Urinary bladder (tissue), 4 donors: ENCODE measurements at places on chromosomes 4 and X. TPM values are rescaled to one million over a fixed set of nuclear protein-coding genes. Genes with fewer than 3 reads are reported as not detected.

Gene CTAG2
- not detected for total RNA-seq

Gene AMTN
- not detected for total RNA-seq

Gene GRID2
- total RNA-seq: 26.1 TPM

DNA sequence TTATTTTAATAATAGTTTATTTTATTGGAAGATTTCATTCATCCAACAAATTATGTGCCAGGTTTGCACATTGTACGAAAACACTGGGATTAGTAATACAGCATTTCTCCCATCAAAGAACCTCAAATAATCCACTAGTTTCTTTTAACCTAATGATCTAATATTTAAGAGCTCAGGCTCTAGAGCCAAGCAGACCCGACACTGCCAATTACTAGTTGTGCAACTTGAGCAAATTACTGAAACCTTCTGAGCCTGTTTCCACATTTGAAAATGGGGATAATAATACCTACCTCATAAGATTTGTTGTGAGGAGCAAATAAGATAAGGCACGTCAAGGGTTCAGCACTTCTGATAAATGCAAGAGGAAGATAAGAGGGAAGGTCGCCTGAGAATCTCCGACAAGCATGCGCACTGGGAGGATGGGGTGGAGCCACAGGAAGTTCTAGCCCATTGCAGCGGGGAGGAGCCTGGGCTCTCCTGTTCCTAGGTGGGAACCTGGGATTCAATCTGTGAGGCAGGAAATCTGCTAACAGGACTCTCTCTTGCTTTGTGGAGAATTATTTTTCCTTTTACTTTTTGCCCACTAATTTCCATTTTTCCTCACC, 141.5 kb upstream of the SMAD1 start:
- DNase-seq: no peak

DNA sequence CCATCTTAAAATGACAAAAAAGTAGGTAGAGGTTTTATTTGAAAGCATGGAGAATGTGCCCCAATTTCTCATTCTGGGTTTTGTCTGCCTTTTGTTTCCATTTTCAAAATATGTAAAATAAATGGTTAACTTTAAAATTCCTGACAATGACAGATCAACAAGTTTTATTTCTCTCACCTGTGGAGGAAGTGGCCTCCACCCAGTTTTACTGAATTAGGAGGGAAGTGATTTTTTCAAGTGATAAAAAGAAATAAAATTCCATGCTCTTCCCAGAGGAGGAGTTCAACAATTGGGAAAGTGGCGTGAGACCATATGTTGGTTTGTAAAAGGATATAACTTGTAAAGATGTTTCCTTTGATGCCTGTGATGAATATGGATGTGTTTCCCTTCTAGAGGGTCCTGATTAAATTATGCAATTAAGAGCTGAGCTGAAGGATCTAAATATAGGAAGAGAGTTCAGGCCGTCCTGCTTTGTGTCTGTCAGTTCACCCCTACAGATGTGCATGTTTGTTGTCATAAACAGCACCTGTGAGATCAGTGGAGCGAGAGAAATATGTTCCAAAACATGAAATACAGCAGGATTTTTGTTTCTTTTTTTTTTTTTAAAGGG, 19.5 kb downstream of the SMAD1 start:
- DNase-seq: no peak

DNA sequence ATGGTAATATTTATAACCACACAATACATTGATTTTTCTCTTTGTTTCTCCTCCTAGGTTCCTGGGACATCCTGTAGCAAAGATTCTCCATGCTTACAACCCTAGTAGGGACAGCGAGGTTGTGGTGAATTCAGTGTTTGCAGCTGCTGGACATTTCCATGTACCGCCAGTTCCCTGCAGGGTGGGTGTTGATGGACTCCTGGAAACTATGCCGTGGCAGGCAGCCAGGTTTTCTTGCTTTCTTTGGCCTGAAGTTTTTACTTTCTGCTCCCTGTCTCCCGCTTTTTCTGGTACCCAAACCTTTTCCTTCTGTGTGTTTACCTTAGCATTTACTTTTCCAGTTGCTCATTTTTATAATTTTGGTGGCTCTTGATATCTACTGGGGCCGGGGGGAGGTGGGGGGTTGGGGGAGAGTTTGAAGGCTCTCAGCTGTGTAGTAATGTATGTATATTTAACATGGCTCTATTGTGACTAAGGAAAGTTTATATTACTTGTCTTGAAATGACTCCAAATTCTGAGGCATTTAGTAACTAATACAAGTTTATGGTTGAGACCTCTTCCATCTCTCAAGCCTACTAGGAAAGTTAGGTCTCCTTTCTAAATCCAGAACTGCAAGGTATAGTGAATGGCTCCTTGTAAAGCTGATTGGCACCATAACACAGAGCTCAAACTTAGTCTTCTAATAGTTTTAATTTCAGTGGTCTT, 89.7 kb downstream of the TMEM131L start:
- DNase-seq: peak; percentile 77

GRCh38 chrX:39636481-39636880, 461.3 kb downstream of the BCOR start:
- no peak for DNase-seq

DNA sequence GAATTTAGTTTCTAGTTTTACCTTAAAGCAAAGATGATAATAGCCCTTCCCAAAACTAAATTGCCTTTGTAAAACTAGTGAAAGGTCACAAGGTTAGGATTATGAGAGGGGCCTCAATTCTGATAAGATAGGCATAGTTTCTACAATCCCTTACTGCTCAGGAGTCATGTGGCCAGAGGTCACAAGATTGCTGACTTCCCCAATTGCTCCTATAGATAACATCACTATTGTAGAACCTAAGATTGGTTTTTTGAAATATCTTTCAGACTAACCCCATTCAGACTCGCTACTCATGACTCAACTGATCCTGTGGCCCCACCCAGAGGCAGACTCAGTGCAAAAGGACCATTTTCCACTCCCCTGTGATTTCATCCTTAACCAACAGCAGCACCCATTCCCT, 70.3 kb downstream of the SCD5 start:
- no peak for DNase-seq

GRCh38 chr4:81639248-81639647, 167.5 kb upstream of the RASGEF1B start:
- no peak for DNase-seq

DNA sequence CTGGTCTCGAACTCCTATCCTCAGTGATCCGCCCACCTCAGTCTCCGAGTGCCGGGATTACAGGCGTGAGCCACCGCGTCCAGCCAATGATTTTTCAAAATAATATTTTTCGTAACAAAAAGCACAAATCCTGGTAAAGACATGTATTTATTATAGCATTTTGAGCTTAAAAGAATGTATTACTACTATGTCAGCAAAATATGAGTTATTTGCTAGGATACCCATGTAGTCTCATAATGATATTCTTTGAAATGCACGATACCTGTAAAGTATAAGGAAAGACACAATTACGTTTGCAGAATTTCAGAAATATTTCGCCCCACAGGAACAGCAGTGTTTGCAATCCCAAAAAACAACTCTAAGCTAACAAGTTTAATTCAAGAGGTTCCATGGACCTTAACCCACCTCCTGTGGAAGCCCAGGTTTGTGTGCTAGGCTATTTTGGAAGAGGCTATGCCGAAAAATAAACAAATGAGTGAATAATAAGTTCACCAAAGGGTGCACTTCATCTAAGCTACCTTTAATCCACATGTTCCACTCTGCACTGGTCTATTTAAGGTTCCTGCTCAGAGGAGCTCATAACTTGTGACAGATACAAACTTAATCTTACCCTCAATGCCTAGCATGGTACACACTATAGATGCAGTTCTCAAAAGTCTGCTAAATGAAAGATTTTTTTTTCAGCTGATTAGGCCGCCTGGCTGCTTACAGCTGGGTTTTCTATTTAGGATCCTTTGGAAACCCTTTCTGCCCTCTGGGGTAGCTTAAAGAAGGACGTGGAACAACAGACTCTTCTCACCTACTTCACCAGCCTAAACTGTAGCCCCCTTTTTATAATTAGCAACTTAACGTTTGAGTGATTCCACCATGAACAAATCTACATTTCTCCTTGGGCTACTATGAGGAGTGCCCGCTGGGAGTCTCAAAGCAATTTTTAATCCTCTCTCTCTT, 5.0 kb downstream of the FRYL start:
- DNase-seq: no peak
